ENCODE measurements at places on chromosomes 5 and 9. TPM values are rescaled to one million over a fixed set of nuclear protein-coding genes. Genes with fewer than 3 reads are reported as not detected.
A peak's percentile ranks its signal among the peaks of the same experiment; 100 is the strongest.

GRCh38 chr5:131792896-131793295, 3.9 kb downstream of the FNIP1 start:
- no peak for DNase-seq

DNA sequence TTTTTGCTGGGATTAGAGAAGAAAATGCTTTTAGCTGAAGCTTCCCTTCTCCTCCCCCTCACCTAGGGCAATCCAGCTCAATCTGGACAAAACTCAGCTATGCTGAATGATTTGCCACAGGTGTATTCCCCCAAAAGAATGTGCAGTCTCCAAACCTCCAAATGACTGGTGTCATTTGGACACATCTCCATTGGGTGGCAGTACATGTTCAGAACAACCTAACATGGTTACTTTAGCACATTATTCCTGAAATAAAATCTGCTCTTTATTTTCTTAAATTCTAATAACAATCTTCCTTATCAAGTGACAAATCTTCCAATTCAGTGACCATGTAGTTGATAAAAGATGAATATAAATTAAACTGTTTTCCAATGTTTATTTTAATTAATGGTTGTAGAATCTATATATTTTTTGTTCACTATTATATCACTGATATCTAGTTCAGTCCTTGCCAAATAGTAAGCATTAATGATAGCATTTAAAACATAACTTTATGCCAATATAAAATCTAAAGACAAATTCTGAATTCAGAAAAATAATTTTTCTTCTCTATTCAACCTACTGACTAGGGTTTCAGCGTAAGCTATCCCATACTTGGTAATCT, 61.3 kb upstream of the MOCS2 start:
- peak; percentile 27 for DNase-seq

- peak; percentile 51 for DNase-seq
Measured at GRCh38 chr5:150180241-150181026, 9.4 kb upstream of the SLC6A7 start.

- no peak for DNase-seq
Measured at GRCh38 chr9:123437201-123437600, 81.2 kb downstream of the CRB2 start.

The SLC1A1 gene
- total RNA-seq: 7.2 TPM

The TAS2R1 gene
- not detected for total RNA-seq

Data from dermis microvascular lymphatic vessel endothelial cell (primary cell).